ENCODE measurements at places on chromosomes 11 and 22.
A peak's percentile ranks its signal among the peaks of the same experiment; 100 is the strongest.

DNA sequence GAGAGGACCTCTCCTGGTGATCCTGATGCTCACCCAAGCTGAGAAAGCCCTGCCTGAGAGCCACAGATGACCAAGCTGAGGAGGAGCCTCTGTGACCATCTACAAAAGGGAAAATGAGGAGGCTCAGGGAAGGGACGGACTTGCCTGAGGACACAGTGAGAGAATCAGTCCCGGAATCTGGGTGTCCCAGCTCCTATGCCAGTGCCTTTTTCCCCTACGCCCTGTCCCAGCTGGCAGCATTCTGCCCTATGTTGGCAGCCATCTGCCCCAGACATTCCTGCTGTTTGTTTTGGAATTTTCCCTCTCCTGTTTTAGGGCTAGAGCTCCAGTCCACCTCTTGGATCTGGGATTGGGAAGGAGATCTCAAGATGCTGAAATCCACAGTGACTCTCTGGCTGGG is 54.6 kb downstream of the C11orf58 start:
- no peak for DNase-seq

GRCh38 chr22:20624161-20624616 is 116.8 kb downstream of the MED15 start:
- no peak for DNase-seq

DNA sequence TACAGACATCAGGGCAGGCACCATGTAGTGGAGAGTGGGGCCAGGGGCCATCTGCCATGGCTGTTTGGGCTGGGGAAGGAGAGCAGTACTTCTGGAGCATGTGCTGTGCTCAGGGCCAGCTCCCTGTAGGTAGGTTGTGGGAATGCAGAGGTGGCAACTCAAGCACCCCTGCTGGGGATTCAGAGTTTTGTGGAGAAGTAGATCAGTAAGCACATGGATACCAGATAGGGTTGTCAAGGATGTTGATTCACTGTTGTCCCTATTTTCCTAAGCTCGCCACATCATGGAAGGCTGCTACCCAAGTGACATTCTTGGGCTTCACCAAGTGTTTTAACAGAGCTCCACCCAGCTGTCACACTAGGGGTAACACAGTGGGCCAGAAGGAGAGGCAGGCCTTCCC is 67.2 kb downstream of the BMAL1 start:
- no peak for DNase-seq

DNA sequence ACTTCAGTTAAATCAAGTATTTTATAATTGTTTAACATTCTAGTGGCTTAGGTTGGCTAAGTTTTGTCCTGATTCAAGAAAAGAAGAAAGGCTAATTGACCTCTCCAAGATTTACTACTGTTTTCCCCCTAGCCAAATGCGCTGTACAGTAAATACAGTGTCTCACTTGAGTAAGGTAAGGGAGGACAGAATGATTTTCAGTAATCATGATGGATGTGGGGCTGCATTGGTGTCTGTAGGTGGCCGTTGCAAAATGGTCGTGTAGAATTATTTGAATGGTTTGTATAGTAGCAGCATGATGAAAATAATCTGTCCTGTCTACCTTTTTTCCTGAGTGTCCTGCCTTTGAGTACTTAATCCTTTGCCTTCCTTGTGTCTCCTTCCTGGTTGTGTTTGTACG is 4.6 kb downstream of the CECR2 start:
- peak; percentile 53 for DNase-seq

DNA sequence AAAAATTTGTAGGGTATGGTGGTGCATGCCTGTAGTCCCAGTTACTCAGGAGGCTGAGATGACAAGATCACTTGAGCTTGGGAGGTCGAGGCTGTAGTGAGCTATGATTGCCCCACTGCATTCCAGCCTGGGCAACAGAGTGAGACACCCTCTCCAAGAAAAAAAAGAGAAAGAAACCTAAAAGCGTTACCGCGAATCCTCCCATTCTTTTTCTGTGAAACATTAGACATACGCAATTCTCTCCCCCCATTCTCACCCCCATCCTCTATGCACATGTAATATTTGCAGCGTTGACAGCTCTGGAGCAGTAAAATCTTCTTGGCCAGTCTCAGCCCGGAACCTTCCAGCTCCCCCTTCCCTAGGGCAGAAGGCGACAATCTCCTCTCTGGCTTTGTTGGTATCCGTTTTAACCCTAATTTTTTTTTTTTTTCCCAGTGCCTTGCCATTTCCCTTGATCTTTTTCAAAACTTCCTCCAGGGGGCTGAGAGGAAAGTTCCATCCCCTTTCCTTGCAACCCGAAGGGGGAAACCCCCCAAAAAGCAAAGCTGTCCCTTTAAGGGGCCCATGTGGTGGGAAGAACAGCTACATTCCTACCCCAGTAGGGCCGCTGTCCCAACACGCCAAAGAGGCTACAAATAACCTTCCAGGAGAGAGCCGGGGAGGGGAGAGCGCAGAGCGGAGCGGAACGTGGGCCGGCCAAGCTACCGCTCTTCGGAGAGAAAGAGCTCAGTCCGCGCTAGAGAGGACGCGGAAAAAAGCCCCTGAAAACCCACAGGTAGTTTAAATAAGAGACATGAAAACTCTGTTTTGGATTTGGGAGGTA is 1.9 kb downstream of the LRP4 start:
- DNase-seq = no peak

Data from DMS79 (cell line).